ENCODE measurements at places on chromosomes 3 and 15.

DNA sequence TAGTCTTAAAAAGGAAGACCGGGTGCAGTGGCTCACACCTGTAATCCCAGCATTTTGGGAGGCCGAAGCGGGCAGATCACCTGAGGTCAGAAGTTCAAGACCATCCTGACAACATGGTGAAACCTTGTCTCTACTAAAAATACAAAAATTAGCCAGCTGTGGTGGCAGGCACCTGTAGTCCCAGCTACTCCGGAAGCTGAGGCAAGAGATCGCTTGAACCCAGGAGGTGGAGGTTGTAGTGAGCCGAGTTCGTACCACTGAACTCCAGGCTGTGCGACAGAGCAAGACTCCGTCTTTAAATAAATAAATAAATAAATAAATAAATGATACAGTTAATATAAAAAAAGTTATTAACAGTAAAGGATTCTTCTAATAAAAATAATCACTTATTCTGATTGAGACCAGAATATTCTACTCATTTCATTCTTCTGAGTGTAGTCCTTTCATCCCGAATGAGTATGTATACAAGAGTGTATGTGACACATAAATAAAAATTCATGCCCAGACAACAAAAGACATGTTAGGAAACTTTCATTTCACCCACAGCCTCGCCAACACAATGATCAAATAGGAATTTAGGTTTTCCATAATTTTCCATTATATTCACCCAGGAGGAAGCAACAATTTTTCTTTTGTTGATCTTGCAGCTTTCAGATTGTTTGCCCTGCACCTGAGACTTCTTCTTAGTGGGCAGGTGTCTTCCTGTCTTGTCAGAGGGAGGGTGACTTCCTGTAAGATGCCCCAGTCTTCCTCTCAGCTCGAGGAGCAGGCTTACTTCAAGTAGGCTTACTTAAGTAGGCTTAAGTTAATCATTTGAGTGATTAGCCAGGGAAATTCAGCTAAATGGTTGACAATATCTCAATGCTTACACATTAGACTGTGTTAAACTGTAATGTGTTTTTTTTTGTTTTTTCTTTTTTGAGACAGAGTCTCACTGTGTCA lies 7.8 kb upstream of the NUP210 start:
- no peak for DNase-seq

- no peak for DNase-seq
Observed at GRCh38 chr15:49423021-49423420, at the start of gene FGF7. Gene FGF7 (plus strand): TSS chr15:49423242. CDS start chr15:49424298, 1,056 bp downstream.

DNA sequence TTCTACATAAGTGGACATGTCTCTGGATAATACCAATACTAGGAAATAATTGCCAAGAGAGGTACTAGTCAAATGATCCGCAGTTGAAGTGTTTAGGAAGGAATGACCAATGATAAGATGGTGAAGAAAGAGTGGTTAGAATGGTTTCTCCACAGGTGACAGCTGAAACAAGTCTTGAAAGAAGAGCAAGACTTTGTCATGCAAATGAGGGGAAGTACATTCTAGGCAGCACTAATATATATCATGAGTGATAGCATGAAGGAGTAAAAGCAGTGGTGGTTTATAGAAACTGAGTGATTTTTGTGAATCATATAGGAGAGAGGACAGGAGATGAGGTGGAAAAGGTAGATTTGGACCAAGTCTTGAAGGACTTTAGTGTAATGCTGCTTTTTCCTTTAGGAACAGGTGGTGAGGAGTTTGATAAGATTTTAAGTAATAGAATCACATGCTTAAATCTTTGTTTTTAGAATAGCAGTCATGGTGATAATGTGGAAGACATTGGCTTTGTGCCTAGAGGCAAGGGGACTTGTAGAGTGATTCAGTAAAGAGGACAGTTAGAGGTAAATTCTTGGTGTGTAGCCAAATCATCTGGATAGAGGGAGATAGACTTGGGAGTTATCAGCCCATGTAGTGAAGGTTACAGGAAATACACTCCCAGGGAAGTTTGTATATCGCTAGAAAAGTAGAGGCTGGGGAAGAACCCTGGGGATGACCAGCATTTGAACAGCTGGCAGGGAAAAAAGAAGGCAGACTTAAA lies 31.9 kb downstream of the SLMAP start:
- DNase-seq = no peak

GRCh38 chr3:141499965-141500364 lies 13.1 kb downstream of the RASA2 start:
- no peak for DNase-seq

- DNase-seq = no peak
Observed at GRCh38 chr3:30347679-30348216, 258.7 kb upstream of the TGFBR2 start.

GRCh38 chr15:77870195-77871065 lies 207.1 kb downstream of the TBC1D2B start:
- DNase-seq = no peak

- no peak for DNase-seq
Observed at GRCh38 chr3:13607821-13608597, 59.1 kb downstream of the FBLN2 start.

DNA sequence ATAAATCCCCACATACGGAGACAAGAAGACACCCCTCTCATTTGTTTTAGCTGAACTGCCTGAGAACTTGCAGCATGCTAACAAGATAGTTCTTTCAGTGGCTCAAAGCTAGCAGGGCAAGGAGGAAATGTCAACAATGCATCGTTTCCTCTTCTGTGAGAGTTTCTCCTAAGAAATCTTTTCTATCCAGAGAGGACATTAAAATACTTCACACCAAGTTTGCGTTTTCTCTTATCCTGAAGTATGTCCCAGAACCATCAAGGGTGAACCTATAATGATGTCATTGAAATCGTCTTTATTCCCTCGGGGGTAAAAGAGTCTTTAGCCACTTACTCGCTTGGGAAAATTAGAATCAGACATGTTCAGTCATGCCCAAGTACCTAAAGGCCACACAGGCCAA lies 541.7 kb upstream of the MDFIC2 start:
- DNase-seq = no peak

DNA sequence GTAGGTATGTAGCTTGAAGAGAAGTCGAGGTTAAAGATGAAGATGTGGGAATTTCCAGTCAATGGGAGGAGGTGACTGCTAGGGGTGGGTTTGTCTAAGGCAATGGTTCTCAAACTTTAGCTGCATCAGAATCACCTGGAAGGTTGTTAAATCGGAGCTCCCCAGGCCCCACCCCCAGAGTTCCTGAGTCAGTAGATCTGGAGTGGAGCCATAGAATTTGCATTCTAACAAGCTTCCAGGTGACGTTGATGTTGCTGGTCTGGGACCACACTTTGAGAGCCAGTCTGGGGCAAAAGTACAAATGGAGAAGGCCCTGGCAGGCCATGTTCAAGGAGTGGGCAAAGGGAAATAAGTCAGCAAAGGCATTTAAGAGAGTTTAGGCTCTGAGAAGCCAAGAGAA lies 69.1 kb downstream of the CMTM8 start:
- DNase-seq = no peak

GRCh38 chr3:141094790-141095545 lies 43.8 kb downstream of the SPSB4 start:
- DNase-seq = no peak

DNA sequence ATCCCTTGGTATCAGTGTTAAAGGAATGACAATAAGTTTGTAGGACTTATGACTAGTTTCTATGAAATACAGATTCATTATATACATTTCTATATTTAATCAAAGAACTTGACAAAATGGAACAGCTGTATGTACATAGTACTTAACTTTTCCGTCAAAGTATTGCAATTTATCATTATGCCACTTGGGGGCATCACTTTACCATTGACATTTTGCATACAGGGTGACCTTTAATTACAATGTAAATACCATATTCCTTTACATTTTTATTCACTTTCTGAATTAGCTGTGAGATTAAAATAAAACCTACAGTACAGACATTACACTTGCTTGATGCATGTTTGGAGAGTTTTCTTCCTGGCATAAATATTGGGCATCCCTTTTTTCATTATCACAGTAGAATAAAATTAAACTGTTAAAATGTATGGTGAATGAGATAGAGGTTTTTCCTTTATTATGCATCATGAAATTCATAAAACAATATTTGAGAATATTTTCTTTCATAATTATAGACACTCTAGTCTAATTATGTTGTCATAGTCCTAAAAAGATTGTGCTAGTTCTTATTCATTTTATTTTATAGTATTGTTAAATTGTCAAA lies 6.9 kb downstream of the NEK11 start:
- no peak for DNase-seq

DNA sequence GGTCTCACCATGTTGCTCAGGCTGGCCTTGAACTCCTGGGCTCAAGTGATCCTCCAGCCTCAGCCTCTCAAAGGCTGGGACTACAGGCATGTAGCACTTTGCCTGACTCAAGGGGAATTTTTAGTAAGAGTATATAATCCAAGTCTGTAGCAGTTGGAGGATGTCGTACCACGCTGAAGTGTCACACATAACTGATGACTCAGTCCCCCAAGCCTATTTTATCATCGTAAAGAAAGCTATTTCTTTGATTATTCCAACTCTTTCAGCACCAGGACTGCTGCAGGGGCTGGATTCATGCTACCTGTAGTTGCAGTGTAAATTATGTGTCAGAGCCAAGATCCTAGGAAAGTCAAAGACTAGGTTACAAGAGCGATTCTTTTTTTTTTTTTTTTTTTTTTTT lies 1.4 kb upstream of the PRKCI start:
- no peak for DNase-seq

DNA sequence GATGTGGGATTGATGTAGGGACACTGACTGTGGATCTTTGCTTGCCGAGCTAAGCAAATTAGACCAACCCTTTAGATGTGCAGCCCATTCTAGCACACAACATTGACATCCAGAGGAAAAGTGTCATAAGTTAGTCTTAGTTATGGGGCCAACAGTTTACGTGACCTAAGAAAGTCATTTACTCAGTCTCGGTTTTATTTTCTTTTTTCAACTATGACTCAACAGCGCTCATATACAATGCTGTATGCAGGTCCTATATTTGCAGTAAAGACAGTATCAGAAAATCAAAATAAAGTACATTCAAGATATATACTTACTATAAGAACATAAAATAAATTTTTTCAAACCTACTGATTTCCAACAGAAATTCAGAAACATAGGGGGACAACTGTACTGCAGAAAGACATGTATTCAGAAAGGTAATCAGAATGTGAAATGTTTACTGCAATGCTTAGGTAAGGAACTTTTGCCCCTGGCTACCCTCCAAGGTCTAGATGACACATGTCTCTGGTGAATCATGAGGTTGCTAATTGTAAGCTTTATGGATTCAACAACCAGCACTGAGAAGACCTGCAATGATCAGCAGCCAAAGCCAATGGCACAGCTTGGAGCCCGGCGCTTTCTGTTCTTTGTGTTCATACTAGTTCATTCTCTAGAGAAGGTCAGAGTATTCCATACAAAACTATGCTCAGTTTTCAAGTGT lies 317.5 kb upstream of the CNTN6 start:
- DNase-seq = no peak

DNA sequence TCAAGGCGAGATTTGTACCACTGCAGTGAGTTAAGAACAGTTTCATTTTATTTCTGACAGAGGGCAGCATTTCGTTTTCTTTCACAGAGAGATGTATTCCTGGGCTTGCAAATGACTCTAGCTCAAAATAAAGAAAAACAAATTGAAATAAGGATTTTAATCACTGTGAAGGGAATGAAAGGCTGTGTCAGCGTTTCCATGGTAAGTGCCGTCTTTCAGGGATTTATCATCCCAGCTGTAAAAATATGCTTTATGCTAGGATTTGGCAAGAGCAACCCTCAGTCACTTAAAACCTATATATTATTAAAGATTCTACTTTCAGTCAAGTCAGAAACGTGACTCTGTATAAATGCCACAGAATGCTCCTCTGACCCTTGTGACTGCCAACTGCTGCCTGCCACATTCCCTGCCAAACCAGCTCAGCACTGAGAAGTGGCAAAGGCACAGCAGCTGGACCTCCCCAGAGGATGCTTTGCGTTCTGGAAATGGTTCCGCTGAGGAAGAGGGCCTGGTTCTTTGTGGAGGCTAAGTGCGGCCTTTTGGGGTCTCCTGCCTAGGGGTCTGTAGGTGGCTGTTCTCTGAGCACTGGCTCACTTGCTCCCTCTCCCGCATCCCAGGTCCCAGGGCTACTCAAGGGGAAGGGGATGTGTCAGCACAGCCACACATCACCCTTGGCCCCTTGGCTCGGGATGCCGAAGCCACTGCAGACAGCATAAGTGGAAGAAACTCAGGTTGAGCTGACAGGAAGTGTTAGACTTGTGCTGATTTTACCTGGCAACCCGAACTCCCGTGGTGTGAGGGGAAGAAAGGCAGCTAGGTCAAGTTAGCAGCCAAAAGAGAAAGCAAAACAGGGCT lies 56.6 kb upstream of the POMGNT2 start:
- DNase-seq = peak; percentile 21

All from activated CD4-positive, CD25-positive, alpha-beta regulatory T cell treated with anti-CD3 and anti-CD28 coated beads, Interleukin-2, amount 50 U/mL, for 16 hours (primary cell).